ENCODE measurements at places on chromosomes 13 and 19. TPM values are rescaled to one million over a fixed set of nuclear protein-coding genes. Genes with fewer than 3 reads are reported as not detected.

The ZNF730 gene
- 1.6 TPM for total RNA-seq

The TNNI3 gene
- total RNA-seq = 1.3 TPM

The LRRC25 gene
- total RNA-seq = not detected

The AZU1 gene
- not detected for total RNA-seq

The RINL gene
- 9.2 TPM for total RNA-seq

The PCDH20 gene
- not detected for total RNA-seq

The CAMSAP3 gene
- total RNA-seq = 8.2 TPM

The SPHK2 gene
- 15.7 TPM for total RNA-seq
